ENCODE measurements at places on chromosomes 13 and 19.

DNA sequence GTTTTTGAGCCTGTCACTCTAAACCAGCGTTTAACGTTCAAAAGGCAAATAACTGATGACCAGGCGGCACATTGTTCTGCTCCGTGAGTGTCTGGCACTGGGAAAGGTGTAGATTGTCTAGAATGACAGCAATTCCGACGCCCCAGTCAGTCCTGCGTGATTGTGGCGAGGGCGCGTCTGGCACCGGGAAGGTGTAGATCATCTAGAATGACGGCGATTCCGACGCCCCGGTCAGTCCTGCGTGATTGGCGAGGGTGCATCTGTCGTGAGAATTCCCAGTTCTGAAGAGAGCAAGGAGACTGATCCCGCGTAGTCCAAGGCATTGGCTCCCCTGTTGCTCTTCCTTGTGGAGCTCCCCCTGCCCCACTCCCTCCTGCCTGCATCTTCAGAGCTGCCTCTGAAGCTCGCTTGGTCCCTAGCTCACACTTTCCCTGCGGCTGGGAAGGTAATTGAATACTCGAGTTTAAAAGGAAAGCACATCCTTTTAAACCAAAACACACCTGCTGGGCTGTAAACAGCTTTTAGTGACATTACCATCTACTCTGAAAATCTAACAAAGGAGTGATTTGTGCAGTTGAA, 26.1 kb upstream of the NDUFS7 start:
- no peak for DNase-seq

DNA sequence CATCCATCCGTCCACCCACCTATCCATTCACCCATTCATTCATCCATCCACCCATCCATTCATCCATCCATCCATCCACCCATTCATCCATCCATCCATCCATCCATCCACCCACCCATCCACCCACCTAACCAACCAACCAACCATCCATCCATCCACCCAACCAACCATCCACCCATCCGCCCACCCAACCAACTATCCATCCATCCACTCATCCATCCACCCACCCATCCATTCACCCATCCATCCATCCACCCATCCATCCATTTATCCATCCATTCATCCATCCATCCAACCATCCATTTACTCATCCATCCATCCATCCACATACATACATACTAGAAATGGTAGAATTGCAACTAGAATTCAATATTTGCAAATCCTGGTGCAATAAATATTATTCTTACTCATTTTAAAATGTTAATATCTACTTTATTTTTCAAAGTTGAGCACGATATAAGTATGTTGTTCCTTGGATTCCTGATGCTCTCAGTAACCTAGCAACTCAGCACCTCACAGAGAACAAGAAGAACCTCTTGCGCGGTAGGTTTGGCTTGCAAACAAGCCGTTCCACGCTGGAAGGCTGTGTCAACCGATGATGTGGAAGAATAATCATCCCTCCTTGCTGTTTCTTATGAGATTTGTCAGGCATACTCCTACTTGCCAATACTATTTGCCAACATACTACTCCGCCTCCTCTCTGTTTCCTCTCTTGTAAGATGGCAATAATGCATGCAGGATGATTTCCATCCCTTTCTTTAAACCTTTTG, 111.7 kb downstream of the GNG7 start:
- no peak for DNase-seq

- DNase-seq: no peak
Observed at GRCh38 chr13:38361542-38362262, 12.1 kb downstream of the UFM1 start.

DNA sequence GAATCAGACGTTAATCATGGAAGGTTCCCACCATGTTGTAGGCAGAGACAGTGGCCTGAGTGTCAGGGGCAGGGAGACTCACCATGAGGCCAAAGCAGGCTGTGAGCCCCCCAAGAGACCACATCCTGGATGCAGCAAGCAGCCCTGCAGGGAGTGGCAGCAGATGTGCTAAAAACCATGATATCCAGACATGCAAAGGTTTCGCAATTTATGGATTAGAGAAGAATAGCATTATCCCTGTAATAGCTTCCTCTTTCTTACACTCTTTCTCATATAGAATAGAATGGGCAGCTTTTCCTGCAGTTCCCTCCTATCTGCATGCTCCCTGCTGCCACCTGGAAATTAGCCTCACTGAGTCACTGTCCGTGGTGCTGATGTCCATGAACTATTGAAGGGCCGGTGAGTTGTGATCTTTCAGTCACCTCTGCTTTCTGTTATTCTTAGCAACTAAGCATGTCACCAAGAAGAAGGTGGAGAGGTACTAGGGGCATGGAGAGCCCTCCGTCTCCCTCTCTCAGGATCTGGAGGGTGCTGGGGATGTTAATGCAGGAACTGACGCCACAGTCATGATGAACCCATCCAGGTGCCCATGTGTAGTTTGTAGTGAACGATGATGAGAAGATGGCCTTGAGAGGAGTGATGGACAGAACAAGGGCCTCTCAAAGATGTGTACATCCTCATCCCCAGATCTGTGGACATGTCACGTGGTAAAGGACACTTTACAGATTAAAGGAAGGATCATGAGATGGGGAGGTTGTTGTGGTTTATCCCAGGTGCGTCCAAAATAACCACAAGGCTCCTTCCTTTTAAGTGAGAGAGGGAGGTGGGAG, 9.9 kb downstream of the CEACAM4 start:
- DNase-seq: no peak

GRCh38 chr19:58368561-58369360, 6.2 kb upstream of the ZNF497 start:
- no peak for DNase-seq

DNA sequence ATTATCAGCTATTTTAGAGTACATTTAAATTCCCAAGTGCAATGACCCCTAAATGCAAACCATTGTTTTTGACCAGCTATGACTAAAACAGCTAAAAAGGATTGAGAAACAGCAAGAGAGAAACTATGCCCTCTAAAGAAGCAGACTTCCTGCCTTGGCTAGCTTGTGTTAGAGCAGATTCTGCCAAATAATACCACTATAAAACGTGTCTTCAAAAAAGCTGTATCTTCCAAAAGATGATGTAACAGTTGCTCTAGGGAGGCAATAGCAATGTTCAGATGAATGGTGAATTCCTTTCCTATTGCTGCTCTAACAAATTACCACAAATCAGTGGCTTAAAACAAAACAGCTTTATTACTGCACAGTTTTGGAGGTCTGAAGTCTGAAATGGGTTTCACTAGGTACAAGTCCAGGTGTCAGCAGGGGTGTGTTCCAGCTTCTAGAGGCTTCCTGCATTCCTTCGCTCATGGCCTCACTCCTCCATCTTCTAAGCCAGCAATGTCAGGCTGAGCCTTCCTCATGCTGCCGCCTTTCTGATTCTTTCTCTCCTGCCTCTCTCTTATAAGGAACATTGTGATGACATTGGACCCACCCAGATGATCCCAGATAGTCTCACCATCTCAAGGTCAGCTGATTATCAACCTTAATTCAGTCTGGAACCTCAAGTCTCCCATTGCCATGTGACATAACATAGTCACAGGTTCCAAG, 84.5 kb downstream of the LRRC63 start:
- no peak for DNase-seq

GRCh38 chr13:50116430-50116973, 101.3 kb downstream of the KCNRG start:
- no peak for DNase-seq

DNA sequence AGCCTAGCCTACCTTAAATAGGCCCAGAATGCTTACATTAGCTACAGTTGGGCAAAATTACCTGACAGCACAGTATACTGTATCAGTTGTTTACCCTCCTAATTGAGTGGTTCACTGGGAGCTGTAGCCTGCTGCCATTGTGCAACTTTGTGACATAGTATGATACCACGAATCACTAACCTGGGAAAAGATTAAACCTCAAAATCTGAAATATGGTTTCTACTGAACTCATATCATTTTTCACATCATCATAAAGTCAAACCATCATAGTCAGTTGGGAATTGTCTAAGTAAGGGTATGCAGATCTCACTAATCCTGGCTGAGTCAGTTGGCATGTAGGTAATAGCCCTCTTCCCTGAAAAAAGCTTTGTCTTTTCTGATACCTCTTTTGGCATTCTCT, 9.2 kb downstream of the PAN3 start:
- no peak for DNase-seq
